Esophagus muscularis mucosa (tissue), 4 donors: ENCODE measurements at places on chromosomes 3 and 15. TPM values are rescaled to one million over a fixed set of nuclear protein-coding genes. Genes with fewer than 3 reads are reported as not detected.

DNA sequence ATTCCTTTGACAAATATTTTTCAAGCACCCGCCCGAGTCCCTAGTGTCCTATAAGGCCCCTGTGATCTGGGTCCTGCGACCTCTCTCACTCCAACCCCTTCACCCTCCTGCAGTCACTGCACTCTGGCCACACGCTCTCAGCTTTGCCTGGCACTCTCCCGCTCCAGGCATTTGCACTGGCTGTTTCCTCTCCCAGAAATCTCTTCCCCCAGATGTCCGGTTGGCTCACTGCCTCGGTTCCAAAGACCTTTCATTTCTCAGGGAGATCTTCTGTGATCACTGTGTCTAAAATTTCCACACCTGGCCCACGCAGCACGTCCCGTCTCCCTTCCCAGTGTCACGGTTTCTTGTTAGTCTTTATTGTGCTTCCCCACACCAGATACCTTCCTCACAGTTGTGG is 97.4 kb downstream of the WNT7A start:
- no peaks in the 10 kb centered on the region for H3K36me3 ChIP-seq
- no peaks in the 10 kb centered on the region for H3K4me1 ChIP-seq
- no peak overlapping the region for H3K4me3 ChIP-seq
- no peak overlapping the region for H3K27ac ChIP-seq
- no peaks in the 10 kb centered on the region for H3K27me3 ChIP-seq

- H3K4me3 ChIP-seq: no peak overlapping the region
- H3K27ac ChIP-seq: peak overlapping the region; percentile 68
- DNase-seq: no peak
- H3K4me1 ChIP-seq: peaks cover 8% of the 10 kb centered on the region
- H3K36me3 ChIP-seq: no peaks in the 10 kb centered on the region
- no peaks in the 10 kb centered on the region for H3K27me3 ChIP-seq
Observed at GRCh38 chr3:120471643-120472042, 20.9 kb upstream of the FSTL1 start.

DNA sequence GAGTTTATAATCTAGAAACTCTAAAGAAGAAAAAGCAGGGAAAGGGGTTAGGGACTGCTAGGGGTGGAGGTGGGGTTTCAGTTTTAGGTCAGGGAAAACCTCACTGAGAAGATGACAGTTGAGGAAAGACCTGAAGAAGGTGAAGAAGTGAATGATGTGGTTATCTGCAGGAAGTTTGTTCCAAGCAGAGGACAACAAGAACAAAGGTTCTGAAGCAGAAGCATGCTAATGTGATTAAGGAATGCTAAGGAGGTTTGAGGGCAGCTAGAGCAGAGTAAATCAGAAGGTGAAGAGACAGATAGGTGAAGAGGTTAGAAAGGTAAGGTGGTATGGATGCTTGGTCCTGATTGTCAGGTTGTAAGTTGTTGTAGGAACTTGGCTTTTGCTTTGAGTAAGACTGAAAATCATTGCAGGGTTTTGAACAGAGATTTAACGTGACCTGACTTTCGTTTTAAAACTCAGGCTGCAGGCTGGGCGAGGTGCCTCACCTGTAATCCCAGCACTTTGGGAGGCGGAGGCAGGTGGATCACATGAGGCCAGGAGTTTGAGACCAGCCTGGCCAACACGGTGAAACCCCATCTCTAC is 8.6 kb downstream of the OXSR1 start:
- H3K27ac ChIP-seq: no peak overlapping the region
- no peak overlapping the region for H3K4me3 ChIP-seq
- no peaks in the 10 kb centered on the region for H3K27me3 ChIP-seq

DNA sequence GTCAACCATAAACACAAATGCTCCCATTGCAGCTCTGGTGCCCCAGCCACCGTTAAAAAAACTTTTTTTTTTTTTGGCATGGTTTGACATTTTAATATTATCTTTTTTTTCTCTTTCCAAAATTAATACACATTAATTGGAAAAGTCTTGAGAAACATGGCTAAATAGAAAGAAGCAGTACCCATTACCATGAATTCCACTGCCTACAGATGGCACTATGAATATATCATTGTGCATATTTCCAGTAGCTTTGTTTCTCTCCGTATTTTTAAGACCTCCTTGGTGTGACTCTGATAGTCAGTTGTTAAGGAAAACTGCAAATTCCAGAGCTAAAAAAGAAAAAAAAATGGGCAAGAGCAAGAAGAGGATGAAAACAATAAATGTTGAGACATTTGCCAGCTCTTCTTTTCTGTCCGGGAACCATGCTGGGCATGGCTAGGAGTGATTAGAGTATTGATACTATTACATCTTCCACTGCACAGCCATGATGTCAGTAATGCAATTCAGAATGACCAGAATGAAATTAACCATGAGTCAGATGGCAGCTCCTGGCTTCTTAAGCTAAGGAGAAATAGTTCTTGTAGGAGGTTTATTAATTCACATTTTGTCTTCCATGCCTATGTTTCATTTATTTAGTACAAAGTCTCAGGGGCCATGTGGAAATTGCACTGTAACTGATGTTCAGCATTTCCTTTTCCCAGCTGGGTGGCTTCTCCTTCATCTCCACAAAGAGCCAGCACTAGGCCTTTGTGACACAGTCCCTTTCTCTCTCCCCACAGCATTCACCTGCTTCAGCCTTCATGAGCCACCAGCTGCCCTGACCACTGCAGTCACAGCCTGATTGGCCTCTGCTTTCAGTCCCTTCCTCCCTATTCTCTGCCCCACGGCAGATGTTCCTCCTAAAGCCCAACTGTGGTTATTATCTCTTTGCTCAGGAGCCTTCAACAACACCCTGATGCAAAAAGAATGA is 31.8 kb downstream of the SLC7A14 start:
- H3K4me3 ChIP-seq: no peak overlapping the region
- peak; percentile 55 for DNase-seq
- H3K4me1 ChIP-seq: no peaks in the 10 kb centered on the region
- no peaks in the 10 kb centered on the region for H3K27me3 ChIP-seq

Gene SPTBN5
- 0.26 TPM for total RNA-seq
